ENCODE measurements at places on chromosomes 6 and 20.
A peak's percentile ranks its signal among the peaks of the same experiment; 100 is the strongest.

GRCh38 chr6:148345176-148345575 lies 2.5 kb downstream of the SASH1 start:
- DNase-seq, result no peak

- DNase-seq, result peak; percentile 6
These were observed 61.5 kb upstream of the STXBP5 start for GRCh38 chr6:147142684-147143245.

- no peak for DNase-seq
These were observed 95.0 kb downstream of the TCP11 start for GRCh38 chr6:35046103-35046502.

- peak; percentile 7 for DNase-seq
These were observed 84.7 kb downstream of the DLGAP4 start for GRCh38 chr20:36390719-36391415.

- DNase-seq, result peak; percentile 78
These were observed 54.7 kb upstream of the HFE start for GRCh38 chr6:26032340-26033084.

GRCh38 chr6:137911675-137912191 lies 44.7 kb downstream of the TNFAIP3 start:
- DNase-seq, result no peak

- no peak for DNase-seq
These were observed 90.6 kb downstream of the PAX1 start for GRCh38 chr20:21796059-21796458.

- no peak for DNase-seq
These were observed 530.2 kb downstream of the DHX35 start for GRCh38 chr20:39492223-39492797.

GRCh38 chr6:14863902-14864850 lies 381.7 kb upstream of the JARID2 start:
- DNase-seq, result no peak

- DNase-seq, result no peak
These were observed 605 bp upstream of the PPP1R16B start for GRCh38 chr20:38804682-38805501.

DNA sequence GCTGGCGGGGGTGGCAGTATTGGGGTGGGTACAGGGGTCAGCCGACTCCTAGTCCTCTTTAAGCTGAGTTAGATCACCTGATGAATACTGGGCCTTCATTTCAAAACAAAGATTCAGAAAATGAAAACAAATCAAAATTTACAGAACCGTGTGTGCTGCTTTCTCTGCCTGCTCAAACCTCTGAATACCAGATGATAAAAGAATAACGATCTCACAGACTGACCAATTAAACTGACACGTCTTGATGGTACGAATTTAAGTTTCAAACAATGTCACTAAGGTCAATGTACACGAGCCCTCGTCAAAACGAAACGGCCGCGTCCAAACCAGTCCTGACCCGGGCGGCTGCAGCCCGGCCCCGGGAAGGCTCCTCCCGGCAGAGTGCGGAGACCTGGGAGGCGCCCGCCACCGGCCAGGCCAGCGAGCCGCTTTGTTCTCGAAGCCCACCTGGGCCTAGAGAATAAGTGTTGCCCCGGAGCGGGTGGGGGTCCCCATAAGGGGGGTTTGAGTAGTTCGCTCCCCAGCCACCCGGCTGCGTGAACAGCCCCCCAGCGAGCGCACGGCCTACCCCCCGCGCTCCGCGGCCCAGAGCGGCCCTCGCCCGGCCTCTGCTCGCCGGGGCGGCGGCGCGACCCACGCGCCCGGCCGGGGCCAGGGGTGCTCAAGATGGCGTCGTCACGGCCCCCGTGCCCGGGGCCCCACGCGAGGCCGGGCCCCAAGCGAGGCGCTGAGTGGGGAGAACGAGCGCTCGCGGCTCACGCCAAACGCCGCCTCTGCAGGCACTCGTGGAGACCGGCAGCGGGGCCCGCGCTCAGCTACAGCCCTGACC lies 728 bp downstream of the PSMA7 start:
- peak; percentile 22 for DNase-seq

GRCh38 chr20:63158352-63158751 lies 57.6 kb downstream of the YTHDF1 start:
- no peak for DNase-seq

- DNase-seq, result peak; percentile 77
These were observed at the start of gene MOCS1 for GRCh38 chr6:39934131-39934757. TSS of gene MOCS1 (minus strand) at chr6:39934462. CDS start at chr6:39934417, 45 bp downstream.

DNA sequence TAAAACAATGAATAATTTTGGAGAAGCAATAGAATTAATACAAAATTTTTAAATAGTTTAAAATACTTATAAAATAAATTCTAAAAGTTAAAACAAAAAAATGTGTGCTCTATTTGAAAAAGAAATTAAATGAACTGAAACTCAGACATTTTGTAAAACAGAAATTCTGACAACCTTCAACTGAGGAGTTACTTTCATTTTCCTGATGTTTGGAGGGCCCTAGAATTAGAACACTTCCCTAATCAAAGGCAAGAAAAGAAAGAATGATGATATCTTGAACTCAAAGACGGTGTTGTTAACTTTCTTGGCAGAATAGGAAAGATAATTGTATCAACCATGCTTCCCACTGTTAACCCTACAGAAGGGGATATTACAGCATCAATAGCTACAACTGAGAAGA lies 27.9 kb downstream of the SNX14 start:
- DNase-seq, result no peak

GRCh38 chr6:162845972-162846371 lies 118.2 kb downstream of the PACRG start:
- no peak for DNase-seq

GRCh38 chr6:113127786-113128419 lies 729.2 kb upstream of the MARCKS start:
- DNase-seq, result no peak

DNA sequence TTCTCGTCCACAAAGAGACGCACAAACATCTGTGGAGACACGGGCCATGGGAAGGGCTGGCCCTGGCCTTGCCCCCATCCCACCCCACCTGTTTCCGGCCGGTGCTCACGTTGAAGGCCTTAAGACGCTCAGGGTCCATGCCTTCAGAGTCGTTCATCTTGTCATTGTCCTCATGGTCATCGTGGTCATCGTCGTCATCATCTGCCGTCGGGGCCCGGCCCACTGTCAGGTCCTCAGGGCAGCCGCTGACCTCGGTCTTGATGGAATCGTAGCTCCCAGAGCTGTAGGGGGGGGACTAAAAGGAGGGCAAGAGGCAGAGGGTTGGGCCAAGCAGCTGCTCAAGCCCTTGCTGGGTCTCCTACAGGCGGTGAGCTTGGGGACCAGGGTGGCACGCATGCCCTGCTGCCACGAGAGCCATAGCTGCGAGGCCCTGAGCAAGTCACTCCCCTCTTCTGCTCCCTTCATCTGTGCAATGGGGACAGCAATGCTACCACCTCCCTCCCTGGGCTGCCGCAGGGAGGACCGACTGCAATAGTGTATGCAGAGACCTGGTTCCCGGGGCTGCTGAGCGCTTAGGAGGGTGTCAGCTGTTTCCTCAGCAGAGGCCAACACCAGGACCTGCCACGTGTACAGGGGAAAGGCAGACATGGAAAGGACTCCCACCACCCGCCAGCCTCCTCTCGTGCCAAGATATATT lies 95.5 kb downstream of the ASXL1 start:
- DNase-seq, result no peak

DNA sequence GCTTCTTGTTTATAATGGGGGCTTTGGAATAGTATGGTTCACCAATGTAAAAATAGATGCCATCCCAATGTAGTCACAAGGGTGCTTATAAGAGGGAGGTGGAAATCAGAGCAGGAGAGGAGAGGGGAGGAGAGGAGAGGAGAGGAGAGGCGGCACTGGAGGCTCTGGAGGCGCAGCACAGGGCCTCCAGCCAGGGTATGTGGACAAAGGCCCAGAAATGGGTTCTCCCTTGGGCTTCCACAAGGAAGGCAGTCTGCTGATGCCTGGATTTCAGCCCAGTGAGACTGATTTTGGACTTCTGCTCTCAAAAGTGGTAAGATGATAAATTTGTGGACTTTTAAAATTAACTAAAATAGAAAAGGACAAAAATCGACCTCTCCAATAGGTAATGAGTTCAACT lies 116.8 kb downstream of the RNASET2 start:
- DNase-seq, result no peak

DNA sequence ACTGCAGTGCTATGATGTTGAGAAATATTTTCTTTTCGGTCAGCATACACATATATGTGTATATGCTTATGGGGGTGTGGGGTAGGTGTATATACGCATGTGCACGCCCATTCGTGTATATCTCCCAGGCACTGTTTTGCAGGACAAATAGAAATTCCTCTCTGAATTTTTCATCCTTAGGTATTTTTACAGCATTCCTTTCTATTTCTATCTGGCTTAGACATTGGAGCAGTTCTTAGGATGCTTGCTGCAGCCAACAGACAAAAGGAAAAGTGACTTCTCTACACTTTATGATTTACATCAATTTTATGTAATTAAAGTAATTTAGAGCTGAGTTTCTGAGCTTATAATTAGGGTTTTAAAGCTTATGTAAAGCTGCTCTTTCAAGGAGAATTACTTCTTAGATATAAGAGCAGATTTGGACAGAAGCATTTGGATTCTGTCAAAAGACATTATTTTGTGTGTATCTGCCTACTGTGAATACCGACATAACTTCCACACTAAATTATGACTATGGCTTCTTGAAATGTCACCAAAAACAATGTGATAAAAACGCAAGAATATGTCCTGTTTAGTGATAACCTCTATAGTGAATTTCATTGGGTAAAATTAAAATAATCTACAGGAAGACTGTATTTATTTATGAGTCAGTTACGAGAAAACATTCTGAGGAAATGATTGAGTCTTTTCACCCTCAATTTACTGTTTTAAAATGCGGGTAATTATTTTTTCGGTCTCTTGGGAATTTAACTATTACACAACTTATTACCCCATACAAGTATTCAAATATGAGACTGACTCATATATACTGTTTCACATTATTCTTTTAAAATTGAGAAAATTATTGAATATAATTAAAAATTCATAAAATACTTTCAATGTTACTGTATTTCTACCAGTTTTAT lies 21.3 kb upstream of the CEP43 start:
- DNase-seq, result peak; percentile 45

- no peak for DNase-seq
These were observed 20.1 kb downstream of the B4GALT5 start for GRCh38 chr20:49693435-49694171.

DNA sequence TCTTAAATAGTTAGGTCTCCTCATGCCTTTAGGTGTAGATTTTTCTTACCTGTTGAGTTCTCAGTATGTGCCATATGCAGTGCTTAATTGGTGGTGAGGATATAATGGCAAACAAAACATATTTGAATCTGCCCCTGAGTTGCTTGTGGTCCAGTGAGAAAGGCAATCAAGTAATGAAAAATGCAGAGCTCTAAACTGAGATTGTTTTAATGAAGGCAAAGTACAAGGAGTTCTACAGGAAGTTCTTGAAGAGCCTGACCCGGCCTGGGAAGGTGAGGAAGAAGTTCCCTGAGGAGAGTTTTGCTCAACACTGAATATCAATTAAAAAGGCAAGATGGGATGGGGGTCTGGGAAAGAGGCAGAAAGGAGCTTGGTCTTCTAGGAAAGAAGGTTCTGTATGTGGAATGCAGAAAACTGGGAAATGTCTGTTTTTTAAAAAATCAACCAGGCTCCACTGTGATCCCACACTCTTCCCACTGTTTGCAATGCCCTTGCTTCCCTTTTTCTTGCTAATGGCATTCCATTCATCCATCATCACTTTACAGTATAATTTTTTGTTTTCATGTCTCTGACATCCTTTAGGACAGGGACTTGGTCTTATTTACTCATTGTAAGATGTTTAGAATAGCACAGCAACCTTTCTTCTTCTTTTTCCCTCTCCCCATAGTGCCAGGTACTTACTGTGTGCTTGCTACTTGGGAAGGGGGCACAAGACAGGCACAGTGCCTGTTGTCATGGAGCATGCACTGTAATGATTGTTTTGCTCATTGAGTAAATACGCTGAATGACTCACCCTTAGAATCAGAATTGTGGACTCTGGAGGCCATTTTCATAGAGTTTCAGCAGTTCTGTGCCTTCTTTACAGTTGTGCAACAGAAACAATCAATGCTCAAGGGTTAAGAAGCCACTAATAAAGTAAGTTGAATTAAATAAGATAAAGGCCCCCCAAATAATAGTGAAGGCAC lies 64.3 kb downstream of the ANKS1A start:
- peak; percentile 61 for DNase-seq

DNA sequence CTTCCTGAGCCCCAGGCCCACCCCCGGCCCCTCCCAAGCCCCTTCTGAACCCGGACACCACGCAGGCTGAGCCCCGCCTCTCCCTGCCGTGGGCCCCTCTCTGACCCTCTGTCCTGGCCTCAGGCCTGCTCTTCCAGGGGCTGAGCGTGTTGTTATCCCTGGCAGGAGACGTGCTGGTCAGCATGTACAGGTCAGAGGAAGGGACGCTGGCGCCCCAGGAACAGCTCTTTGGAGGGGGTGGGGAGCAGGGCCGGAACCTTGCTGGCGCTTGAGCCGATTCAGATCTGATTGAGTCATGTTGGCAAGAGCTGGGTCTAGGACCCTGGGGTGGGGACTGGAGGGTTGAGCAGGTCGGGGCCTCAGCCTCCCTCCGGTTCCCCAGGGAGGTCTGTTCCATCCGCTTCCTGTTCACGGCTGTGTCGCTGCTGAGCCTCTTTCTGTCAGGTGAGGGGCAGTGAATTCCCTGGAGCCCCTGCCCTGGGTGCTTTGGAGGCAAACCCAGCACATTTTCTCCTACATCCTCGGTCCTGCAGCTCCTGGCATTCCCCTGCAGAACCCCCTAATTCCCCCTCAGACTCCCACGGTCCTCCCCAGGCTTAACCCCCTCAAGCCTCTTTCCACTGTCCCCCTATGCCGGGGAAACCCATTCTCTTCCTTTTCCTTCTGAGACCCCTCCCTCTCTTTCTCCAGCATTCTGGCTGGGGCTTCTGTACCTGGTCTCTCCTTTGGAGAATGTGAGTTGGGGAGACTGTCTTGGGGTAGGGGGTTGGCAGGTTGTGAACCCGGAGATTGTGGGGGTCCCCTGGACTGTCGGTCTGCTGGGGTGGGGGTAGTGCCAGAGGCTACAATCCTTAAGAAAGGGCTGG lies 2.0 kb downstream of the SPAG4 start:
- DNase-seq, result peak; percentile 76

DNA sequence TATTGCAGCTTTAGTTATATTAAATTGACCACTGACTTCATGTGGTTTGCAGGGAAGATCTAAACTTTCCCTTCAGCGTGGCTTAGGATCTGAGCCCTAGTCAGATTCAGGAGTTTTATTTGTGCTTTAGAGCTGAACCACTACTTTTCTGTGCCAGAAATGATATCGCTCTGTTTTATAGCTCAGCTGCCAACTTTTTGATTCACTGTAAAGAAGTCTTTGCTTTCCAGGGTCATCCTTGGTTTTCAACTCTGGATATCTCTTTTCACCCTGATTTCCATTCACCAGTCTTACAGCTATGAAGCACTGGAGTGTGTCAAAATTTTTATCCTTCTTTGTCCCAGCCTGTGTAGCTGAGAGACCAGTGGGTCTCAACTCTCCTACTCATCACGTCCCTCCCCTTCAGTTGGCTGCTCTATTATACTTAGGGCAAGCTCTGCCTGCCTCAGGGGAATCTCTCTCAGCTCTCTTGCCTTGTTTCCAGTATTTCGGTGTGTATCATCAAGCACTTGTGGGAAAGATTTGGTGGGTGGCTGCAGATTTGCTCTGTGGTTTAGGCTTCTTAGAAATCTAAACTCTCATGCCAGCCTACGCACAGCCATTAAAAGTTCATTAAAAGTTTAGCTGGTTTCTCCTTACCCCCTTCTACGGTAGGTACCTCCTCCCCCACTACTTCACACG lies 425.5 kb downstream of the TENT5A start:
- DNase-seq, result peak; percentile 92

GRCh38 chr6:17291778-17292177 lies 10.6 kb downstream of the RBM24 start:
- DNase-seq, result no peak

GRCh38 chr6:166245148-166245547 lies 63.0 kb downstream of the PRR18 start:
- no peak for DNase-seq

- DNase-seq, result peak; percentile 50
These were observed 259.9 kb upstream of the MARCKS start for GRCh38 chr6:113597231-113597583.

Measured in EH (cell line).